ENCODE measurements at places on chromosomes 11 and 22.

DNA sequence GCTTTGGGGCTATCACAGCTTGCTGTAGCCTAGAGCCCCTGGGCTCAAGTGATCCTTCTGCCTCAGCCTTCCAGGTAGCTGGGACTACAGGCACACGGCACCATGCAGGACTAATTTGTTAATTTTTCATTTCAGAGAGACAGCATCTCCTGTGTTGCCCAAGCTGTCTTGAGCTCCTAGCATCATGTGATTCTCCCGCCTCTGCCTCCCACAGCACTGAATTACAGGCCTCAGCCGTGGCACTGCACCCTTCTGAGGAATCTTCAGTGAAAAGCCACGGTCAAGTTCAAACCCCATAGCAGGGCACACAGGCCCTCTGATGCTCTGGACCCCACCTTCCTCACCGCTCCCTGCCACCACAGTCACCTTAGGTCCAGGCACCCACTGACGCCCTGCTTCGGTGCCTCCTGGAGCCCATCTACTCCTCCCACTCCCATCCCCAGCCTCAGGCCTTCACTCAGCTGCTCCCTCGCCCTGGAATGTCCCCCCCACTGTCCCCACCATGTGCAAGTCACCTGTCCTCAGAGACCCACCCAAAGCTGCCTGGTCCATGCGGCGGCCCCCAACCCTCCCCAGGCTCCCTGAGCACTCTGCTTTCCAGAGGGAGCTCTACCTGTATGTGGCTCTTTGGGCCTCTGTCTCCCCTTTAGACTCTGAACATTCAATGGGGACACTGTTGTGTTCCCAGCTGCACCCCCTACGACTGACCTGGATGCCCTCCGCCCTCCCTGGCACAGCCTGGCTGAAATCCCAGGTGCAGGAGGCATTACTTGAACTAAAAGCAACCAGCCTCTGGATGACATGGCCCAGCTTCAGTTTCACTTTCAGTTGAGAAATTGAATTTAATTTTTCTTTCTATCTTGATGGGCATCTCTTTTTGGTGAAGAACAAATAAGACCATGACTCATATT is 1.6 kb downstream of the APOL2 start:
- no peak for DNase-seq

DNA sequence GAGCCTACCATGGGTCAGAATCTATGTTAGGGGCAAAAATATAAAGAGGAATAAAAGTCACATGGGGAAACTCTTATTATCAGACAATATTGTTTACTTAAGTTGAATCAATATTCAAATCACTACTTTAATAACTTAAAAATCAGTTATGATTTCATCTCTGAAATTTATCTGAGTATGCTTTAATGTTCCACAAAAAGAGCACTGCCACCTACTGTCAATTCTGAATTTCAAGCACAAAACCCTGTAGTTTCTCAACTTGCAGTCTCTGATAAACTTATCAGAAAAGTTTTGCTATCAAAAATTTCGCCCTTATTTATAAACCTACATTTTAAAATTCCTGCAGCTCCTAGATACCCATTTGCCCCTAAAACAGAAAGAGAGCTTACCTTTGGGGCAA is 47.3 kb downstream of the RDX start:
- no peak for DNase-seq

GRCh38 chr22:22877523-22878210 is 9.9 kb upstream of the IGLL5 start:
- DNase-seq = peak; percentile 54

- peak; percentile 64 for DNase-seq
Measured at GRCh38 chr11:45857961-45858474, 10.7 kb downstream of the CRY2 start.

GRCh38 chr11:36041988-36042611 is 98.2 kb downstream of the LDLRAD3 start:
- no peak for DNase-seq

DNA sequence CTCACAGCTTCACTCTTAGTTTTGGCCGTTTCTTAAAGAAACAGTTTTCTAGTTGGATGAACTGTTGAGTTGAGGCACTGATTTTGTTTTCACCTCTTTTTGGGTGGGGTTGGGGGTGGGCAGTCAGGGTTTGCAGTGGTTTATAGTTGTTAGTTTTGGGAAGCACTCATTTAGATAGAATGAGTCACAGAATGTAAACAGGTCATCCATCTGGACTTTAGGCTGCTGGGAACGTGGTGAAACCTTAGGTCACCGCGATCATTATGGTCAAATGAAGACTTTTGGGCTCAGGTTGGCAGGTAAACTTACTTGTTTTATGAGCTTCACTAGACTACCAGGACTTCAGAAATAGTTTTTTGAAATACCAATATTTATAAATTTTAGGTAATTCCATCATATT is 48.4 kb downstream of the CSTPP1 start:
- no peak for DNase-seq

DNA sequence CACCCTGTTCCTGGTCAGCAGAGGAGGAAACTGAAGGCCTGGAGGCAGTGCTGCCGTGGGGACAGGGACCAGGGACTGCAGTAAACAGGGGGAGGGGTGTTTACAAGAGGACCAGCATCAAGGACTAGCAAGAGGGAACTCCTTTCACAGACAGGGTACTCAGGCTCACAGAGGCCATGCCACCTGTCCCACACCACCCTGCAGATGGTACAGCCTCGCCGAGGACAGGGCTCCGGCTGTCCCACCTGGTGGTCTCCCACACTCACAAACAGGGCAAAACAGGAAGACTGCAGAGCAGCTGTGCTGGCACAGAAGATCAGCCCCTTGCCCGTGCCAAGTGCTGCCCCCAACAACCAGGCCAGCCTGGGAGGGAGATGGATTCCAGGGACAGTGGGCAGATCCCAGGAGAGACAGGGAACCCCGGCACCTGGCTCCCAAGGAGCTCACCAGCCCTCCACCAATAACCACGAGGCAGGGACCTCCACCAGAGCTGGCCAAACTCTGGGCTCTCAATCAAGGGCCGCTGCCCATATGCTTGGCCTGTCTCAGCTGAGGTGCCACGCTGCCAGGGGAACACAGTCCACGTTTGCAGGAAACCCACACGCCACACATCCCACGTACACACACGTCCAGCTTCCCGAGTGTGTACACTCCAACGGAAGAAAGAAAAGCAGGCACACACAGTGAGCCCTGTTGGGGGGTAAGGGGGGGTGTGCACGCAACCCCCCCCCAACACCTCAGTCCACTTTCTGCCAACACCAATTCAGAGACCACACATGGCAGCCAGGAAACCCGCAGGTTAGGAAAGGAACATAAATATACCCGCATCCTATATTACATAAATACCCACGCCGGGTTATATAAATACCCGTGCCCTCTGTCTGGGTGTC is 2.1 kb downstream of the CSNK1E start:
- DNase-seq = no peak

- no peak for DNase-seq
Measured at GRCh38 chr22:41411021-41411851, 29.5 kb downstream of the TEF start.

DNA sequence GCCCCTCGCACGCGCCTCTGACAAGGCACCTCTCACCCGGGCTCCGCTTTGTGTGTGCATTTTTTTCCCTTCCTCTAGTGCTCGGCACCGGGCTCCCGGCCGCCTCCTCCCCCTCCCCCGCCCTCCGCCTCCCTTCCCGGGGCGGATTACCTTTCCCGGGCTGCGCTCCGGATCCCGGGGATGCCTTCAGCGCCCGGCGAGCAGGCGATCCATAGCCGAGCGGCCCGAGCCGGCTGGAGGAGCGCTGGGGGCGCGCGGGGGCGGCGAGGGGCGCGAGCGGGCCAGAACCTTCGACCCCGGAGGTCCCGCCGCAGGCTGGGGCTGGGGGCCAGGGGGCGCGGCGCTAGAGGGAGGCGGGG is 282 bp downstream of the MPPED2 start:
- DNase-seq = no peak

DNA sequence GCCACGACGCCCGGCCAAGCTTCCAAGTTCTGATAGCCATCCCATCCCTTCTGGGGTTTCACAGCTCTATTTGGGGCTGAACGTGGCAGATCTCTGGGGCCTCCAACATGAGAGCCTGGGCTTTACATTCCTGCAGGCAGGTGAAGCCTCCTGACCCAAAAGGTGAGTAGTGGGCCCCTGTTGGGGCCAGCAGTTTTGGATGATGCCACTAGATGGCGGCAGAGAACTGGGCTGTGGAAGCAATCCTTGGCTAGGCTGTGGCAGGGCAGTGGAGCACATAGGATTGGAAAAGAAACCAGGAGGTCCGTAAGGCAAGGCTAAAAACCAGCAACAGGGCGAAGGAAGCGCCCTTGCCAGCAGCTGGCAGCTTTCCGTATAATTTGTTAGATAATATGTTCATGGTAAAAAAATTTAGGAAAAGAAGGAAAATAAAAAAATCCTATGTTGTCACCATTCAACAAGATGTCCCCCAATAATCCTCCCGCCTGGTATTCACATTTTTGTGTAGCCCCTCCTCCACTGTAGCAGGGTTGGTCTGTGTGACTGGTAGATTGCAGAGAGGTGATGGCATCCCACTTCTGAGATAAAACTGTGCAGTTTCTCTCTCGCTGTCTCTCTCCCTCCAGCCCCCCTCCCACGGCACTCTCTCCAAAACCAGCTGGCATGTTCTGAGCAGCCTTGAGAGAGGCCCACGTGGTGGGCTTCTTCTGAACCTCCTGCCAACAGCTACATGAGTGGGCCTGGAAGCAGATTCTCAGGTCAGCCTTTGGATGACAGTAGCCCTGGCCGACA is 43.6 kb upstream of the OR4B1 start:
- DNase-seq = peak; percentile 40

DNA sequence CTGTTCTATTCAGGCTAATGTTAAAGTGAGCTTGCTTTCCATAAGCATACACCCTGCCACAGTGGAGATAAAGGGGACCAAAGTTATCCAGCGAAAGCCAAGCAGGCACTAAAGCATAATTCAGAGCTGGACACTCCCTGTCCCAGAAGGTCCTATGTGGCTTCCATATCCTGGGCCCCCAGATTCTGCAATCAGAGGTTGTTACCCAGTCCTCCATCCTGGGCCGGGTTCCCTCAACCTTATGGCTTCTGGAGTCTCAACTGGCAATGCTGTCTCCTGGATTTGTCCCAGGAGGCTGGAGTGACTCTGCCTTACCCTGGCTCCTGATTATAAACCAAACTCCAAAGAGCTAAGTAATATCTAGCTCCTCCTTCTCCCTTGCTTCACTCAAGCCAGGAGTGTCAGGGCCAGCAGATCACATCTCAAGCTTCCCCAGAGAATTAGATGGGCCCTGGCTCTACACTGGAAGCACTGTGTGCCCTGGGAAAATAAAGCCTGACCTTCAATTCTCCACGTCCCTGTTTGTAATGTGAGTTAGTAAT is 14.0 kb upstream of the SMIM35 start:
- DNase-seq = no peak

DNA sequence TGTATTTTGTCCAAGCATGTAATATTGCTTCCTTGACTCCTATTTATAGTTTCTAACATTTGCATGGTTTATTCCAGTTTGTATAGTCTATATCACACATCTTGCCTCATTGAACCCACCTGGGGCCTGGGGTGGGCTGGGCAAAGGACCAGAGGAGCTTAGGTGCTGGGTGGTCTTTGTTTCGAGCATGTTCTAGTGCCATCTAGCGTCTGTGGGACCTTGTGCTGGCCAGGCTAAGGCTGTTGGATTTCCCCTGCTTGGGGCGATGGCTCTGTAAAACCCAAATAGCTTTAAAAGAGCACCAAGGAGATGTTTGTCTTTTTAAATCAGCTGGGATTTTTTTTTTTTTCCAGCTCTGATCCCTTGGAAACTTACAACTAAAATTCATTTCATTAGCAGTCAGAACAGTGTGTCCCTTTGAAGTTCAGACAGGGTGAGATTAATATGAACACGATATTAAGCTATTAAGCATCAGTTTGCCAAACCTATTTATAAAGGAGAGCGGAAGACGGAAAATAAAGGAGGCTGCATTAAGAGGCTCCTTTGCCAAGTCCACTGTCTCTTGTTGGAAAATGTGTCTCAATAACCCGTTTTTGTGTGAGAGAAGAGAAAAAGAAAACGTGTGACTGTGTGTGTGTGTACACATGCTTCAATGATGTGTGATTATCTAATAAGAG is 157.4 kb downstream of the COMMD9 start:
- DNase-seq = no peak

DNA sequence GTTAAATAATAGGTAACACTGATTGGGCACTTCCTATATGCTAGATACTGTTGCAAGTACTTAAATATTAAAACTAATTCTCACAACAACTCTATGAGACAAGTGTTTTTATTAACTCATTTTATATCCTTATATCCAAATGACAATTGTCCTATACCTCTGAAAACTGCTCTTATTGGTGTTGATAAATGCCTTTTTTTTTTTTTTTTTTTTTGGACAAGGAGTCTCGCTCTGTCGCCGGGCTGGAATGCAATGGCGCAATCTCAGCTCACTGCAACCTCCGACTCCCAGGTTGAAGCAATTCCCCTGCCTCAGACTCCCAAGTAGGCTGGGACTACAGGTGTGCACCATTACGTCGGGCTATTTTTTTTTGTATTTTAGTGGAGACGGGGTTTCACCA is 41.6 kb downstream of the MRTFA start:
- DNase-seq = peak; percentile 21

DNA sequence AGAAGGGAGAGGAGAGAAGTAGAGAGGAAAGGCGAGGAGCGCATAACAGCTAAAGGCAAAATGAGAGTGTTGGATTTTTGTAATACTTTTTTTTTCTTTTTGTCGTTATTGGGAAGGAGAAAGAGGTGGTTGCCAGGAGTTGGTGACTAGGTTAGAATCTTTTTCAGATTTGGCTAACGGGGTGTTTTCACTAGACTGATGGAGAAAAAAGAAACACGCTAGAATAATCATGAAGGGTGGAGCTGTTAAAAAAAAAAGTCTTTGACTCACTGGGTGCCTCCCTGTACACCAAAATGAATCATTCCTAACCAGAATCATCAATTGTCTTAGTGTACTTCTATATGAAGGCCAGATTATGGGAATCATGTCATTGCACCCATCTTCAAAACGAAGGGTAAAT is 12.7 kb downstream of the BLID start:
- no peak for DNase-seq

DNA sequence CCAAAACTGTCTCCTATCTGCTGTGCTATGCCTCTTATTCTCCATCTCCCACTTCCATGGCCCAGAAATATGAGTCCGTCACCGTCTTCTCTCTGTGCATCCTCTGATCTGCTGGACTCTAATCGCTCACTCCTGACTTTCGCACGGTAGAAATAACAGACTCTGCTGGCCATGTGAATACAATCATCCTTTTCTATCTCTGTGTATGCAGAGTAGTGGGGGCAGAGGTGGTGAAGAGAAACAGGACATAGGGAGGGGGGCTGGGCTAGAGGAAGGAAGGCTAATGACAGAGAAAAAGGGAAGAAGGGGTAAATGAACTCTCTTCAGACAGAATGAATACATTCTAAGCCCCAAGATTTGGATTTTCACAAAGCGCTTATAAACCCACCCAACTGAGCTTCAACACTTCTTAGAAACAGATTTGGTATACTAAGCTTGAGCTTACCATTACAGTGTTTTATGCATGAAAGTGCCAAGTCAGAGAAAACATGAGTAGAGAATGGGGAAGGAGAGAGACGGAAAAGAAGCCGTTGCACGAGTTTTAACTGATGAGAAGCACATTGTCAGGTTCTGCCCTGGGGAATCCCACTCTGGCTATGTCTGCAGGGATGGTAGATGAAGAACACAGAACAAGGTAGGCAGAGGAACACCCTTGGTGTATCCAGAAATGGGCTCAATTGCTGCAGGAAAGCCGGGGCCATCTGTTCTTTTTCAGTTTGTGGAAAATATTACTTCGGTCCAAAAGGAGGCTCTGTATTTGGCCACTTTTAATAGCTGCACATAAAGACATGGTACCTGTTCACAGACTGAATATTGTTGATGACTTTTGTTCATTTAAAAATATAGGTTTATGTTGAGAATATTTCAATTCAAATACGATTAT is 324.7 kb downstream of the ETS1 start:
- no peak for DNase-seq

Measured in MG63 (cell line).